ENCODE measurements at places on chromosomes 1 and 21.

DNA sequence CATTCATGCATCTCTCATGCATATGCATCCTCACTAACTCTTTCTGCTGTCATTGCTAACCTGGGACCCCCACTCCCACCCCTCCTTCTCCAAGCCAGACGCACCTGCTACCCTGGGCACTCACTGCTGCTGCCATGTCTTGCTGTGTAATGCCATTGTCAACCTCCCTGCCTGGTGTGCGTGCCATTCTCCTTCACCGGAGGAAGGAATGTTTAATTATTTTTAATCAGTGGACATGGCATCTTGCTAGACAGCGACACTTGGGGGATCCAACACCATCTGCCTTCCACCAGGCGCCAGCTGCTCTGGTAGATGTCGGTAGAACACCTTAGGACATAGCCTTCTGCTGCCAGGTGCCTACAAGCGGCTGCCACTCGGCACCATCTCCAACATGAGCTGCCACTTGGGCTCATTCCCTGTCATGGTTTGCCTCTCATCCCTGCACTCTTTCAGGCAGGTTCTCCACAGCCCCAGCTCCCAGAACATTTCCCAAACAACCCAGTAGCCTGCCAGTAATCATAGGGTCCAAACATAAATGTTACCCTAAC lies 306.9 kb downstream of the TTLL7 start:
- no peak for DNase-seq

DNA sequence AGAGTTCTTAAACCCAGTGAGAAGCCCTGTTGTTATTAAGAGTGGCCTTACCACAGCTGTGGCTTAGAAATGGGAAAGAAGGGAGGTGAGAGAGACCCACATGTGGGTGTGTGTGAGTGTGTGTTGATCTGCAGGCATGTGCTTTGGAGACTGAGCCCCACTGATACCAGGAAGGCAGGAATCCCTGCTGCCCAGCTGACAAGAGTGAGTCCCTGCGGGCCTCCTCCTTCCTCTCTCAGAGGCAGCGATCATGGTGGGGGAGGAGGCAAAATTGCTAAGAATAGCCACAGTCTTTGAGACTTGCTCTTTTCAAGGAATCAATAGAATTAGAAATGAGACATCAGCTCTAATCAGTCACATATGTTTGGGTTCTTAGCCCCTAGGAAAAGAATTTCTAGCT lies 87.0 kb upstream of the WARS2 start:
- no peak for DNase-seq

DNA sequence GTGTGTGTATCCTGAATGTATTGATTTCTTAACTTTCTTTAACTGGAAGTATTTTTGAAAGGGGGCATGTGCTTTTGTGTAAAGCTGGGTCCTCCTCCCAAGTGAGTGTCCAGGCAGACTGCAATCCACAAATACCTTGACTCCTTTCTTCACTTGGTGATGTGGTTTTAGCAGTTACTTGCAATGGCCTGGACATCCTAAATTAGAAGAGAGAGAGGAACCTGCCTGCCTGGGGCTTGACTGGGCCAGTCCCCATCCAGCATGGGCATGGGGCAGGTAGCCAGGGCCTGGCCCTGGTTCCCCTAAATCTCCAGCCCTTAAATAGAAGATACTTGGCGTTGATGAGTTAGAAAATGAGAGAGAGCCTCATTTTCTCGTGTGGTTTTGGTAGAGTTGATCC lies 159.7 kb downstream of the PGBD5 start:
- DNase-seq: no peak

- no peak for DNase-seq
These were observed 9.9 kb downstream of the EPHA8 start for GRCh38 chr1:22573237-22573636.

DNA sequence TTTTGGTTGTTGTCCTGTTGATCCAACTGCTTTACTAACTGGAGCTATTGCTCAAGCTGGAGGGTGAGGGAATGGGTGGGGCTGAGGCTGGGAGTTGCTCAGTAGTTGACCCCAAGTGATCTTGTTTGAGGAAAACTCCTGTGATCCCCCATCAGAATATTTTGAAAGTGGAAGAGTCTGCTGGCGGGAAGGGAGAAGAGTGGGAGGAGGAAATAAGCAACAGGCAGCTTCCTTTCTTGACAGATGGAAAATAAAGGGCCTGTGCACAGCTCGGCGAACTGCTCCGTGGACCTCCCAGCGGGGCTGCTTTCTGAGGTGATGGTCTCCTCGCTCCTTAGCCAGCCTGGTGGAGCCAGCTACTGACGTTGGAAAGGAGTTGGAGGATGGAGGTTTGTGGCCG lies 199.1 kb upstream of the LMO4 start:
- no peak for DNase-seq
